ENCODE measurements at places on chromosomes 3 and 15.

- no peak for DNase-seq
These were observed 6.8 kb downstream of the PTPRG start for GRCh38 chr3:61568127-61568526.

DNA sequence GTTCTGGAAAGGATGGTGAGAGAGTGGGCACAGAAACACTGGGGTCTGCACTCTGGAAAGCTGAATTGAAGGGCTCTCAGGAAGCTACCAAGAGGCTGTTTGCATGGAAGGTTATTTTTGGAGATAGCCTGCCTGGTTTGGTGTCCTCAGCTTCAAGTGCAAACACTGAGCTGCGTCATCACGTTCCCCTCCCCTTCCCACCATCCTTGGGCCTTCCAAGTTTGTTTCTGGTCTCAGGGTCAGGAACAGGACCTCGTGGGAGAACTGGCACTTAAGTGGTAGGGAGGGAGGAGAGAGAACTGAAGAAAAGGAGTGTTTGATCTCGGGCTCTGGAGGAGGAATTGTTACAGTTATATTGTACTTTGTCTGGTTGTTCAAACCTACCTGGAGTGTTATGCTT is 10.6 kb downstream of the ST6GAL1 start:
- DNase-seq = no peak

DNA sequence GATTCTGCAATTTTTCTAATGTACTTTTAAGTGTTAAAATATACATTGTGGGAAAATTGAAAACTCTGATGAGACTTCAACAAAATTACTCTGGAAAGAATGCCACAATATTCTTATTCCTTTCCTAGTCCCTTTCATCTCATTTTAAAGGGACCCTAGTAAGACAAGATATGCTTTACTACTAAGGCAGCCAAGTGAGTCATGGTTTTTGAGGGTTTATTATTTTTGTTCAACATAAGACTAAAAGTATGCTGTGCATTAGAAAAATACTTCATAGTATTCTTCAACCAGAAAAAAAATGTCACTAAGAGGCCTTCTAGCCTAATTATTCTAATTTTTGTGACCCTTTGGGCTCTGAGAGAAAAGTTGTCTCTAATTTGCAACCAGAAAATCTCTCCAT is 7.4 kb downstream of the IL12A start:
- DNase-seq = no peak

GRCh38 chr3:138946663-138947494 is at the start of the genes FOXL2 and FOXL2NB:
FOXL2 (minus strand) TSS chr3:138947137; CDS start chr3:138946722, 415 bp downstream.
FOXL2NB (plus strand) TSS chr3:138947217; CDS start chr3:138947365, 148 bp downstream.
- no peak for DNase-seq

DNA sequence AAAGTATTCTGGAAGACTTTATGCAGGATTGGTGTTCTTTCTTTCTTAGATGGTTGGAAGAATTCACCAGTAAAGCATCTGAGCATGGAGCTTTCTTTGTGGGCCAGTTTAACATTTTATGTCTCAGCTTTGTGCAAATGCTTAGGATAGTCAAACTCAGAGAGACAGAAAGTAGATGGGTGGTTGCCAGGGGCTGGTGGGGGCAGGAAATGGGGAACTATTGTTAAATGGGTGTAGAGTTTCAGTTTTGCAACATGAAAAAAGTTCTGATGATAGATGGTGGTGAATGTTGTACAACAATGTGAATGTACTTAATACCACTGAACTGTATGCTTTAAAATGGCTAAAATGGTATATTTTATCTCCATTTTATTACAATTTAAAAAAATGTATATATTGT is 24.8 kb downstream of the SPCS1 start:
- no peak for DNase-seq

GRCh38 chr3:159187706-159188105 is 385.9 kb downstream of the MFSD1 start:
- DNase-seq = no peak

GRCh38 chr15:74426404-74427281 is 7.1 kb downstream of the SEMA7A start:
- DNase-seq = no peak

GRCh38 chr3:195752546-195753331 is 32.0 kb downstream of the MUC20 start:
- DNase-seq = no peak

DNA sequence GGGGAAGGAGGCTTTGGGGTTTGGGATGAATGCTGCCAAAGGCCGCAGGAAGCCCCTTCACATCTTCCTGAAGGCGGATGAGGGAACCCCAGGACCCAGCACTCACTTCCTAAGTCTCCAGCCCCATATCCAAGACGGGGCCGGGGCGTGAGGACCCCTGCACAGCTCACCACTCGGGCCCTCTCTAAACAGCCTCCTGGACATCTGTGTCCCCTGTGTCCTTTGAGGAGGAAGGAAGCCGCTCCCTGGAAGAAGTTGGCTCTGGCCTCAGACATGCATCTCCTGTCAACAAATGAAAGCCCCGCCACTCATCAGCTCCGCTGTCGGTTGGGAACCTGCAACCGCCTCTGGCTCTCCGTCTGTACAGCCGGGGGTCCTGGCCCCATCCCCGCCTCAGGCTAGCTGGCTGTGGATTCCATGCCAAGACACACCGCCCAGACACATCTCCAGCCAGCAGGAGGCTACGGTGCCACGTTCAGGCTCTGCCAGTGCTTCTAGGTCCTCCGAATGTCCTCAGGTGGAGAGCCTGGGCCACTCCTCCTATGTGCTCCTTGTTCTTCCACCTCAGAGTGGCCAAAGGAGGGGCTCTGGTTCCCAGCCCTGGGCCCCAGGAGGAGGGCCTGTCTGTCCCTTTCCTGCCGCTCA is 140.0 kb upstream of the MEF2A start:
- DNase-seq = no peak

- no peak for DNase-seq
These were observed 104.9 kb upstream of the MANF start for GRCh38 chr3:51280176-51280575.

- no peak for DNase-seq
These were observed 37.8 kb upstream of the ANPEP start for GRCh38 chr15:89852342-89852995.

- no peak for DNase-seq
These were observed 96.4 kb upstream of the IL12A start for GRCh38 chr3:159892171-159892795.

GRCh38 chr15:64044300-64045100 is 1.8 kb downstream of the DAPK2 start:
- DNase-seq = no peak

- DNase-seq = no peak
These were observed 139.3 kb downstream of the FOXP1 start for GRCh38 chr3:71444028-71444860.

- DNase-seq = no peak
These were observed 47.3 kb upstream of the XRN1 start for GRCh38 chr3:142495103-142495502.

DNA sequence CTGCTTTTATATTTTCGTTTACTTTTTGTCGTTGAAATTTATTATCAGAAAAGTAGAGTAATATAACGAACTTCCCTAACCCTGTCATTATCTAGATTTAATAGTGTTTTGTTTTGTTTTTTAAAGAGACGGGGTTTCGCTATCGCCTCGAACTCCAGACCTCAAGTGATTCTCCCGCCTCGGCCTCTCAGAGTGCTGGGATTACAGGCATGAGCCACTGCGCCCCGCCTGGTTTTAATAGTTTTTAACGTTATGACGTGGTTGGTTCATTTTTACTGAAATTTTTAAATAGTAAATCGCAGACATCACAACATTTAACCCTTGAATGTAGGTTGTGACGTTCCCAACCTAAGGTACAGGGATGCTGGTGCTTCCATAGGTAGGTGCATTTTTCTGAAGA is 1.0 kb downstream of the NGRN start:
- no peak for DNase-seq

DNA sequence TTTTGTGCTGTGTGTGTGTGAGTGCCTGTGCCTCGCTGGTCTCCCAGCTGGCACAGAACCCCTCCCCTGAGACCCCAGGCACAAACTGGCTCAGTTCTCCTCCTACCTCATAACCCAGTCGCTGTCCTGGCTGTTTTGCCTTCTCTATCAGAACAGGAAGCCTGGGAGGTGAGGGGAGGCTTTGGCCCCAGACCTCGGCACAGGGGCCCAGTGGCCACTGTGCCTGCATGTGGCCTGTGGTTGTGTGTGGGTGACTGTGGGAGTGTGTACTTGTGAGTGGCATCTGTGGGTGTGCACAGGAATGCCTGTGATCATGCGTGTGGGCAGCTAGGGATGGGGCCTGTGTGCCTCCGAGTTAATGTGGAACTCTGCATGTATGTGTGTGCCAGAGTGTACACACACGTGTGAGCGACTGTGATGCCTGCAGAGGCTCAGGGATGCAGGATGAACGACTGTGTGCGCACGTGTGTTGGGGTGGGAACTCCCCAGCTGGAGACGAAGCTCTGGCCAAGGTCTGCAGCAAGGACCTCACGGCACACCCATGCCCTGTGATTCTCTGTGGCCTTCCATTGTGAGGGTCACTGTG is 32.3 kb downstream of the PSTPIP1 start:
- no peak for DNase-seq

DNA sequence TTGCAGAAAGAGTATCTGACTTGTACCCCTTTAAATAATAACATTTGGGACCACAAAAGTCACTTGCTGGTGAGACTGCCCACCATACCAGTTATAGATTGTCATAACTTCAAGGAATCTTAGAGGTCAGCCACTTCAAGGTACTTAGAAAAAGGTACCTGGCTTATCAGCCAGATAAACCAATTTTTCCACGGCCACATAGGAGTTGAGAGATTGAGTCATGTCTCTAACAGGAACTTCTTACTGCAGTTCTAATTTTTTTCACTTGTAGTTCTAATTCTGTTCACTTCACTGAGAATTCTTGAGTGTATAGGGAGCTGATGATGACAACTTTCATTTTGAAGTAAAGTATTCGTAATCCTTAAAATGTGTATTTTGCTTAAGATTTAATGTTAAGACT is 317.1 kb upstream of the CBLB start:
- no peak for DNase-seq

DNA sequence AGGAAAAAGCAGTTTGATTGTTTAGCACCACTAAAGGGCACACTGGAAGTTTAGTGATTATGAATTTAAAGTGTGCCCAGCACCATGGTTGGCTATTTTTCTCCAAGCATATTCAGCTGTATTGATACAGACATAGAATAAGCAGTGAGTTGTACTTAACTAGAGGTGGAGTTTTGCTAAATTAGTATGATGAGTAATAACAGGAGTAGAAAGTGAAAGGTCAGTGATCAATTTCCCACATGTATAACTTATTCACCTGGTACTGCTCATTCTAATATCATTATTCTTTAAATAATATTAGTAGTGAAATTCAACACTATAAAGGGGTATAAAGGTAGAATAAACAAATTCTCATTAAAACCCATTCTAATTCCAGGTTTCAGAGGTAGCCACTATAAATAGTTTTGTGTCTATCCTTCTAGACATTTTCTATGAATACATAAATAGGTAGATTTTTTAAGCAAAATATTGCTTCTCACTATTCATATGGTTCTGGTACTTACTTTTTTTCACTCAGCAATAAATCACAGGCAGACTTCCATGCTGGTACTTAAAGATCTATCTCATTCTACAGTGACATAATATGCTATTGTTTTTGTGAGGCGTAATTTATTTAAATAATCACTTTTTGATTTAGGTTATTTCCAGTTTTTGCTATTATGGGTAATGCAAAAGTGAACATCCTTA is 732.9 kb downstream of the VGLL3 start:
- no peak for DNase-seq
